ENCODE measurements at places on chromosomes 16 and 17.

DNA sequence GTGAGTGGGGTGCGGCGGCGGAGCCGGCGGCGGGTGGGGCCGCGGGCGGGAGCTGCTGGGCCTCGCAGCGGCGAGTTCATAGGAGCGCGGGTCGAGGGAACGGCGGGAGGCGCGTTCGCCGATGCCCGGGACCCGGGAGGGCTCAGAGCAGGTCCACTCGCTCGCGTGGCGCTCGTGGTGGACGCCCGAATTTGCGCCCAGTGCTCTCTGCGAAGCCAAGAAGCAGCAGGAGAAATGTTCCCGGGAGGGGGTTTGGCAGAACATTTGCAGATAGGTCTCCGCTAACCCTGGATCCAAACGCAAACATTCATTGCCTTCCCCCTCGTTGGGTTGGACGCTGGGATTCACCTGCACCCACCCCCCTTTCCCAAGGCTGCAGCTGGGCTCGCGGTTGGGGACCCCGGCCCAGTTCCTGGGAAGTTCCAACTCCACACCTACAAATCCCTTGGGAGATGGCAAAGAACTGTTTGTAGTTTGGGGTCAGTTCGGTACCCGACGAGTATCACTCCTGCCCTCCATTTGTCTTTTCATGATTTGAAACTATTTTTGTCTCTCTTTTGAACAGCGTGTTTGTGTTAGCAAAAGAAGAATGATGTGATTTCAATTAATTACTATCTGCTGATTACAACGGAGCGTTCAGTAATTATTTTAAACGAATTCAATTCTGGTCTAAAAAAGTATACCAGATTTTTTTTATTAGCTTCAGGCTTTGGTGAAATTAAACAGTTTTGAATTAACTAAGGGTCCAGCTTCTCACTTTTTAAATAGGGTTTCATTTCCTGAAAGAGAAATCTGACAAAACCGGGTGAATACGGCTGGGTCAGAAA is 2.3 kb downstream of the NTN1 start:
- no peak for DNase-seq

DNA sequence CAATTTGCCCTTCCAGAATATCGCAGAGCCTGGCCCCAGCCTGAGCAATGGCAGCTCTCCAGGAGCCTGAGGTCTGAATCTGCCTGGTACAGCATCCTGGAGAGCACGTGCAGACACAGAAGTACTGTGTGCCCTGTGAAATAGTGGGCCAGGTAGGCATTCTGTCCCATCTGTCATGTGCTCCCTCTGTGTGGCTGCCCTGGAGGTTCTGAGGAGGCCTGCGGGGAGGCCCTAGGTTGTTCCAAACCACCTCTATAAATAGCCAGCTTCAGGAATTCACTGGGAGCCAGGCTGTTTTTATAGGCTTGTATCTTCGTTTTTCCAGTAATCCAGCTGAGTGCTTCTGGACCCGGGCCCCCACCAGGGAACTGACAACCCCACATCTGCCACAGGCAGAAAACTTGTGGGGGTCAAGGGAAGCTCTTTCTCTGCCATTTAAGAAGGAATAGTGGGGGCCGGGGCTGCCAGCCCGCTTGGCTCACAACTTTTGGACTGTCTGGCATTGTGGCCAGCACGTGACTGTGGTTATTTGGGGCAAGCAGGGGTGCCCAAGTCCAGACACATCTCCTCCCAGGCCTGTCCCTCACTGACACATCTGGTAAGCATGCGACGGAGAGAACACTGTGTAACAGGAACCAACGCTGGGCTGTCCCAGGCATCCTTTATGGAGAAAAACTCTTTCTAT is 356.3 kb upstream of the TNRC6C start:
- no peak for DNase-seq

DNA sequence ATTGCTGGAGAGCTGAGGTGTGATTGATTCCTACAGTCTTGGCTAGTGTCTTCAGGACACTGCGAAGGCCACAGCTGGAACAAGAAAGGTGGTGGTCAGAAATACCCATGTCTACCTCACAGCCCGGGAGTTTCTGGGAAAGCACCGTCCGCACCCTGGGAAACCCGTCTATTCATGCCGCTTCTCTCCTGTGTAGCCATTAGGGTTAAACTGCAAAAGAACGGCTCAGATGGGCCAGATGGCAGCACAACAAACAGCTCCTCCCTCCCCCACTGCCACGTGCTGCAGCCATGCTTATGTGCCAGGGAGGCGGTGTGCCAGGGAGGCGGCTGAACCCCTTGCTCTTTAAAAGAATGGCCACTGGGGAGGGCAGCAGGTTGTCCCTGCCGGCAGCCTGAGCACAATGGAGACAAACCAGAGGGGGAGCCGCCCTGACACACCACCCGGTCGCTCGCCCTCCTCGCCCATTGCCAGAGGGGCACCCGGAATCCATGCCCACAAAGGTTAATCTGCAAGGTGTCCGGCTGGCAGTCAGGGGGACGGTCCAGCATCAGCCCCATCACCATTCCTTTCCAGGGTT is 65.2 kb downstream of the CYTH1 start:
- DNase-seq = no peak

- DNase-seq = no peak
These were observed 15.9 kb downstream of the CHMP1A start for GRCh38 chr16:89641458-89642119.

- DNase-seq = no peak
These were observed 4.6 kb downstream of the WNT3 start for GRCh38 chr17:46813920-46814319.
